Neural progenitor cell (in vitro differentiated cells): ENCODE measurements at places on chromosomes 4 and X. TPM values are rescaled to one million over a fixed set of nuclear protein-coding genes. Genes with fewer than 3 reads are reported as not detected.

Gene ASB12
- 0.19 TPM in 1 of 2 replicates, not detected in the other for total RNA-seq

Gene CLDN34
- 0.37 TPM in 1 of 2 replicates, not detected in the other for total RNA-seq

Gene RHOXF1
- not detected in 2 replicates for total RNA-seq

Gene CCDC158
- total RNA-seq: not detected in 2 replicates

Gene PABPC5
- 5.0 and 5.2 TPM in 2 replicates for total RNA-seq

Gene CENPC
- total RNA-seq: 48.4 and 85.2 TPM in 2 replicates

Gene PPP1R3F
- total RNA-seq: 5.6 and 21.2 TPM in 2 replicates

DNA sequence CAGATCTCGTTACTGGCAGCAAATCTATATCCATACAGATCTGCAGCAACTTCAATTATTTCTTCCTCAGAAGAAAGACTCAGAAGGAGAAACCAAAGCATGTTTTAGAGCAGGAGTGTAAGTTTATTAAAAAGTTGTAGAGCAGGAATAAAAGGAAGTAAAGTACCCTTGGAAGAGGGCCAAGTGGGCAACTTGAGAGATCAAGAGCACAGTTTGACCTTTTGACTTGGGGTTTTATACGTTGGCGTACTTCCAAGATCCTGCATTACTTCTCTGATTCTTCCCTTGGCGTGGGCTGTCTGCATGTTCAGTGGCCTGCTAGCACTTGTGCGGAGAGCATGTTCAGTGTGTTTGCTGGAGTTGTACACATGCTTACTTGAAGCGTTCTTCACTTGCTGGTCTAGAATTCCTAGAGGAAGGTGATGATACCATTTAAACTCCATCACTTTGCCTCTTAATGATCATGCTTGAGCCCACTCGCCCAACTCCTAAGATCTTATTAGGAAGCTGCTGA is 1114.7 kb upstream of the PABPC4L start:
- DNase-seq: no peak

GRCh38 chr4:173145131-173145530 is 23.5 kb upstream of the GALNT7 start:
- no peak for DNase-seq

GRCh38 chr4:125719987-125720386 is 405.2 kb downstream of the FAT4 start:
- no peak for DNase-seq

DNA sequence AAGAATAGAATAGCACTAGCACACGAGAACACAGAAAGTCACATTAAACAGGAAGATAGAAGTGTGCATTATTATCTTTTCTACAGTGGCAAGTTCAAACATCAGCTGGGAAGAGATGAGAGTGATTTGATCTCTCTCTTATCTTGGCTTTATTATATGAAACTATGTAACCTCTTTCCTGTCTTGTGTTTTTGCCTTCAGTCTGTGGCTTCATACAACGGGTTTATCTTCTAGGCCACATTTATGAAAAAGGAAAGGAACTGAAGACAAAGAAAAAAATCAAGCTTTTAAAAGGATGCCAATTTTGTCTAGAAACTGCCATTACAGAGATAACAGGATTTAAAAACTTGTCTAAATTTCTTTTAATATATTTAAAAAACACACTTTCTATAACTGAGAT is 983.6 kb downstream of the RPA4 start:
- DNase-seq: no peak
